SK-MEL-5 (cell line): ENCODE measurements at places on chromosomes 4 and X.

GRCh38 chr4:46931981-46932380 lies 22.9 kb upstream of the COX7B2 start:
- peak; percentile 65 for DNase-seq

DNA sequence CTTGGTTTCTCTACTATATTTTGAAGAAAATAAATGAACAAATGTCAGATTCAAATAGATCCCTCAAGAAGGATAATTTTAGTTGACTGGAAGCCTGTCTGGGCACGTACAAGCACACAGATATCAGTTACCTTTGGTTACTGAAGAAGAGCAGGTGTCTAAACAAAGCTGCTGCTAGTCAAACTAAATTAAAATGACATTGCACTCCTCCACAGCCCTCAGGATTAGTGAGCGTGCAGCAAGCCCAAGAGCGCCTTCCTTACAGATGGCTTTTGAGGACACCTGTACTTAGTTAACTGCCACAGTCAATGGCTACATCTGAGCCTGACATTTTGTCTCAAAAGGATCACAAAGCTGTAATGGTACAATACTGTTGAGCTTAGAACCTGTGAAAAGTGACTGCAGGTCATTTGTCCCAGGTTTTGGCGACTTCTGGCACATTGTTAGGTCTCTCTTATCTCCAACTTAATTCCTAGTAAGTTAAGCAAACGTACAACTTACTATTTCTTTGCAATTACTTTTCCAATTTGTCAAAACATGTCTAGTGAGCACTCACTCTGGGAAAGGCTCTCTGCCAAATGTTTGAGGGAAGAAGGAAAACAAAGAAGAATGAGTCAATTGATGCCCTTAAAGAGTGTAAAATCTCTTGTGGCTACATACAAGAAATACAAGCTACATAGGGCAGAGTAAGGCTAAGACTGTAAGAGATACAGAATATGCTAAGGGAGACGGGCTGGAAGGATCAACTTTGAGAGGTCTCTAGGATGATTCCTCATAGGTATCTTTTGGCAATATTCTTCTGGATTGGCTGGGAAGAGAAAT lies 25.6 kb upstream of the DAPP1 start:
- DNase-seq, result peak; percentile 31

DNA sequence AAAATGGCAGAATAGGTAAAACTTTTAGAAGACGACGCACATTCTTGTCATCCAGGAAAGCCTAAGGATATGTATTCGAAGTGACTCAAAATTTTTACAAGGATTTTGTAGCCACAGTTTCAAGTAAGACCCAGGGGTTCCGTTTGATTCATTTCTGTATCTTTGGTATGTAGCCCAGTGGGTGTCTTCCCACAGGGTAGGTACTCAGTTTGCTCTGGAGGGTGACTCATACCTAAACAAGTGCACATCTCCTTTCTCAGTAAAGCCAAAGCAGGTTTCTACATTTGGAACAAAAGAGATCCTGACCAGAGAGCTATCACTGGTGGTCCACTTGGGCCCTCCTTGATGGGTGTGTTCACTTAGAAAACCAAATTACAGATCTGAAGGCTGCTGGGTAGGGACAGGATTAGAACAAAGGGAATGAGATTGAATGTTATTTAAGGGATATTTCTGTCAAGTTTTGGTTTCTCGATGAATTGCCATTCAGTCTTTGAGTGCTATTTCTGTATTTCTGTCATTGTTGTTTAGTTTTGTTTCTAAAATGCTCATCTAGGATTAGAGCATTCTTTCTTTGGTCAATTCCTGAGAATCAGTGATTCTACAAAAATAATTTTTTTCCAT lies 56.1 kb downstream of the PLS3 start:
- no peak for DNase-seq

GRCh38 chr4:105196523-105197145 lies 50.0 kb downstream of the TET2 start:
- DNase-seq, result peak; percentile 8

GRCh38 chr4:139557556-139558110 lies 1.6 kb upstream of the SETD7 start:
- DNase-seq, result no peak

DNA sequence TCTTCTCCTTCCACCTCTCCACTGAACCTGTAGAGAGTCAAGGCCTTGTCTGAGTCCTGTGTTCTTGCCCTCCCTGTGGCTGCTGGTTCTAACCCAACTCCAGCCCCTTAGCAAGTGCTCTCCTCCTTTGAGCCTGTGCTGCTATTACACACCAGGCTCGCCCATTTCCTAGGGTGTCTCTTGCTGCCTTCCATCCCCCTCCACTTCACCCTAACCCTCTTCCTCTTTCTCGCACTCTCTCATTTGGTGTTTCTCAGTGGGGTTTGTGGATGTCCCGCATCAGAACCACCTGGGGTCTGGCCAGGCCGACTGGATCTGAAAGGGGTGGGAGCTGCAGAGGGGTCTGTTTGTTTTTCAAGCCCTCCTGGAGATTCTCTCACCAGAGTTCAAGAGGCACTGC lies 156.7 kb downstream of the SPRY1 start:
- no peak for DNase-seq

DNA sequence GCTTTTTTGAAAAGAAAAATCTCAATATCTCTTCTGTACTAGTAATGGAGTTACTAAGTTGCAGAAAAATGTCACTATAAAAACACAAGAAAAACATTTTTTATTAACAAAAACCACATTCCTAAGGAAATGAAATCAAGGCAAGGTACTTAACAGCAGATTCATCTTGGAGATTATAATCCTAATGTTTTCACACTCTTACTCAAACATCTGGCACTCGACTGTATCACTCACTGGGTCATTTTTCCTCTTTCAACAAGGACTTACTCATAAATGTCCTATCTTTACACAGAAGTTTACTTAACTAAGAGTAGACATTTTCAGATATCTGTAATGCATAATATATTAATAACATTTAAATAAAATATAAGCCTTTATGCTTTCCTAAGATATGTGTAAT lies 216.6 kb downstream of the NR3C2 start:
- no peak for DNase-seq

- no peak for DNase-seq
These were observed 76.7 kb upstream of the PLAC1 start for GRCh38 chrX:134735015-134735414.

- peak; percentile 37 for DNase-seq
These were observed 7.6 kb upstream of the BST1 start for GRCh38 chr4:15695240-15695699.

GRCh38 chrX:2819345-2820135 lies 9.2 kb upstream of the GYG2 start:
- peak; percentile 54 for DNase-seq
